ENCODE measurements at places on chromosomes 3 and 15.
A peak's percentile ranks its signal among the peaks of the same experiment; 100 is the strongest.

- DNase-seq, result no peak
- no peaks in the 10 kb centered on the region for H3K27me3 ChIP-seq
- no peaks in the 10 kb centered on the region for H3K4me1 ChIP-seq
- H3K36me3 ChIP-seq, result no peaks in the 10 kb centered on the region
These were observed 113.5 kb downstream of the RAB11A start for GRCh38 chr15:65982627-65983322.

DNA sequence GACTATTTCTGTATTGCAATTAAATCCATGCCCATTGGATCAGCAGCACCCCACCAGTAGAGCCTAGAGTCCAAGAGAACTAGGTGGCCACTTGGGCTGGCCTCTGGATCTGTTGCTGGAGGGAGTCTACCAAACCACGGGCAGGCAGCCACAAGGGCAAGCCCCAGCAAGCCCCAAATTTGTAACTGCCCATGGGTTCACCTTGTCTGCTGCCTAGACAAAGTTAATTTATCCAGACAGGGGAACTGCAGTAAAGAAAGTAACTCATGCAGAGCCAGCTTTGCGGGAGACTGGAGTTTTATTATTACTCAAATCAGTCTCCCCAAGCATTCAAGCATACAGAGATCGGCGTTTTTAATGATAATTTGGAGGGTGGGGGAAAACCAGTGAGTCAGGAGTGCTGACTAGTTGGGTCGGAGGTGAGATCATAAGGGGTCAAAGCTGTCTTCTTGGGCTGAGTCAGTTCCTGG is 74.0 kb upstream of the TERB2 start:
- DNase-seq, result no peak
- H3K27ac ChIP-seq, result no peak overlapping the region

DNA sequence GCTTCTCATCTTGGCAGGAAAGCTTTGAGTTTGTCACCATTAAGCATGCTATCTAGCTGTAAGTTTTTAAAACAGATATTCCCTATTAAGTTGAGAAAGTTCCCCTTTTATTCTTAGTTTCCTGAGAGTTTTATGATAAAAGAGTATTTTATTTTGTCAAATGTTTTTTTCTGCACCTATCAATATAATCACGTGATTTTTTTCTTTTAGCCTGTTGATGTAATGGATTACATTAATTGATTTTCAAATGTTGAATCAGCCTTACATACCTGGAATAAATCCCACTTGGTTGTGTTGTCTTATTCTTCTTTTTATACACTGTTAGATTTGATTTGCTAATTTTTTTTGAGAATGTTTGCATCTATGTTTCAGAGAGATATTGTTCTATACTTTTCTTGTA is 179.5 kb downstream of the ZNF621 start:
- H3K27ac ChIP-seq, result no peak overlapping the region
- no peaks in the 10 kb centered on the region for H3K27me3 ChIP-seq
- H3K36me3 ChIP-seq, result no peaks in the 10 kb centered on the region
- no peak for DNase-seq

- no peak for DNase-seq
- no peak overlapping the region for H3K4me3 ChIP-seq
- H3K27me3 ChIP-seq, result no peaks in the 10 kb centered on the region
- no peaks in the 10 kb centered on the region for H3K36me3 ChIP-seq
- no peaks in the 10 kb centered on the region for H3K4me1 ChIP-seq
These were observed 121.1 kb downstream of the GSK3B start for GRCh38 chr3:119973018-119973646.

DNA sequence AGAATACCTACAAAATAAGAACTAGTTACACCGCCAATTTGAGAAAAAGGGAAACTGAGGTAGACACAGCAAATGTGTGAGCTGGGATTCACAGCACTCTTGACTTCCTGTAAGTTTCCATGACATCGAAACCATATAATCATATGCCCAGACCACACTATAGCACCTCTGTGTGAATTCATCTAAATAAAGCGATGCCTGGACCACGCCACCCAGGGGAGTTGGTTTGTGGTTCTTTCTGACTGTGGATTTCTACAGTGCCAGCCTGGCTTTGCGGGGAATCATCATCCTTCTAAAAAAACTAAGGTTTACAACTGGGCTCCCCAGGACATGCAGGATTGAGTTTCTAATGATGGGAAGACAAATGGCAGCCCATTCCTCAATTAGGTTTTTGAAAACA is 23.5 kb upstream of the CA12 start:
- no peak overlapping the region for H3K27ac ChIP-seq
- no peaks in the 10 kb centered on the region for H3K4me1 ChIP-seq
- H3K36me3 ChIP-seq, result no peaks in the 10 kb centered on the region
- no peaks in the 10 kb centered on the region for H3K27me3 ChIP-seq
- H3K4me3 ChIP-seq, result no peak overlapping the region

- no peak overlapping the region for H3K4me3 ChIP-seq
- no peak overlapping the region for H3K27ac ChIP-seq
- no peak for DNase-seq
- no peaks in the 10 kb centered on the region for H3K36me3 ChIP-seq
These were observed 18.8 kb upstream of the BCL6 start for GRCh38 chr3:187763850-187764648.

DNA sequence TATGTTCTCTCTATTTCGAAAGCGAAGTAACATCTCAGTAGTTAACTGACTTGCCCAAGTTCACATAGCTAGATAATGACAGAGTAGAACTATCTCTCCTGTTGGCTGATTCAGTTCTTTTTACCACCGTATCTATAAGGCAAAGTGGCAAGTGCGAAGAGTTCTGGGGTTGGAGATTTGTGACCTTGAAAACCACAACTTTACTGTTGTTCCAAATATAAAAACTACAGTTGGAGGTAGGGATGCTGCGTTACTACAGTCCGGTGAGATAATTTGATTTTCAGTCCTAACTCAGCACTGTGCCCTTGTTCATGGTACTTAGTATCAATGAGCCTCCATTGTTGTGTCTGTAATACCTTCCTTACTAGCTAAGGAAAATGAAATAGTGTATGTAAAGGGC is 71.2 kb upstream of the GOLGA8B start:
- H3K36me3 ChIP-seq, result no peaks in the 10 kb centered on the region
- no peaks in the 10 kb centered on the region for H3K27me3 ChIP-seq
- no peak overlapping the region for H3K4me3 ChIP-seq
- no peaks in the 10 kb centered on the region for H3K4me1 ChIP-seq
- DNase-seq, result no peak

DNA sequence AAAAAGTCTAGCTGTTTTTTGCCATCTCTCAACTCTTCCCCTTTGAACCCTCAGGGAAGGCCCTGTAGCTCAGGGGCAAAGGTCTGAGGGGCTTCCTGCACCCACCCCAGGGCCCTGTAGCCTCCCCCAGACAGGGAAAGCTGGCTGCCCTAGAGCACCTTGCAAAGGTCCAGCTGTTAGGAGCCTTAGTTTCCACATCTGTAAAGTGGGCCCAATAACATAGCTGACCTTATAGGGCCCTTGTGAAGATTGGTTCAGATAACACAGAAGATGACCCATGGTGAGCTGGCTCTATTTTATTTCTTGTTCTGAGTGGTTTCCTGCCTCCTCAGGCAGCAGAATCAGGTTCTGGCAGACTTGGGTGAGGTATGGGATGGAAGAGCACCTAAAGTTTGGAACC is 55.2 kb upstream of the SMAD6 start:
- no peak for DNase-seq
- no peak overlapping the region for H3K4me3 ChIP-seq
- peak overlapping the region; percentile 61 for H3K27ac ChIP-seq
- no peaks in the 10 kb centered on the region for H3K36me3 ChIP-seq
- H3K4me1 ChIP-seq, result peaks cover 63% of the 10 kb centered on the region

DNA sequence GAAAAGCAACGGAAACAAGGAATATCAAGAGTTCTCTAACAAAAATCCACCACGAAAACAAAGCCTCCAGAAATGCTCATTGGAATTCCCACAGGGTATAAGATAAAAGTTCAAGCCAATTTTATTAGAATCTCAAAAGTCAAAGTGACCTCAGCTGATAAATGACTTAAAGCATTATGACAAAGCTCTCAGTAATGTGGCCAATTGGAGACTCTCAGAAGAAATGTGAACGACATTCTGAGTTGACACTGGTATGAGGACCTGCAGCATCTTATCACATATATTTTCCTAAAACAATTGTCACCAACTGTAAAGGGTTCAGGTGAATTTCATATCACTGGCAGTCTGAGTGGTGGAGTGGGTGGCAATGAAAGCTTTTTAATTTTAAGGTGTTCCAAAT is 199.1 kb downstream of the FOXP1 start:
- H3K27ac ChIP-seq, result no peak overlapping the region
- H3K36me3 ChIP-seq, result no peaks in the 10 kb centered on the region
- H3K4me1 ChIP-seq, result no peaks in the 10 kb centered on the region
- H3K4me3 ChIP-seq, result no peak overlapping the region
- no peaks in the 10 kb centered on the region for H3K27me3 ChIP-seq
- DNase-seq, result no peak

DNA sequence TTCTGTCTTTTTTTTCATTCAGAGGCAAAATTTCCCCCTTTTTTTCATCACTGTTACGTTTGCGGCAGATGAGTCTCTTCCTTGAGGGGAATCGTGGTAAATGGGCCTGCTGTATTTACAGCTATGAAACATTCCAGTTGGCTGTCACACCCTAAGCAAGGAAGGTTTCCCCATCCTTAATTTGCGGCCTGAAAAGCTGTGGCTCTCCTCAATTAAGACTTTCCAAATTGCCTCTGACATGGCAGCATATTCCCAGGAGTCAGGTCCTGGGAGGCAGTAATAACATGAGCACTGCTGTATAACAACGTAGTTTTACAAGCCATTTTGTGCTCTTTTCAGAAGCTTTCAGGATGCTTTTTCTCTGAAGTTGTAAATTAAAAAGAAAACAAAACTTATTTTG is 420.9 kb downstream of the LPP start:
- H3K4me1 ChIP-seq, result peaks cover 30% of the 10 kb centered on the region
- DNase-seq, result no peak
- H3K27me3 ChIP-seq, result no peaks in the 10 kb centered on the region

GRCh38 chr3:194369522-194370279 is at the start of gene LRRC15:
LRRC15 (minus strand) TSS chr3:194369743; CDS start chr3:194361043, 8,700 bp downstream.
- H3K4me1 ChIP-seq, result no peaks in the 10 kb centered on the region
- peak; percentile 61 for DNase-seq

GRCh38 chr3:151182349-151183079 is 20.5 kb downstream of the GPR171 start:
- no peaks in the 10 kb centered on the region for H3K27me3 ChIP-seq
- no peak overlapping the region for H3K4me3 ChIP-seq
- H3K4me1 ChIP-seq, result no peaks in the 10 kb centered on the region
- DNase-seq, result no peak
- H3K27ac ChIP-seq, result no peak overlapping the region

DNA sequence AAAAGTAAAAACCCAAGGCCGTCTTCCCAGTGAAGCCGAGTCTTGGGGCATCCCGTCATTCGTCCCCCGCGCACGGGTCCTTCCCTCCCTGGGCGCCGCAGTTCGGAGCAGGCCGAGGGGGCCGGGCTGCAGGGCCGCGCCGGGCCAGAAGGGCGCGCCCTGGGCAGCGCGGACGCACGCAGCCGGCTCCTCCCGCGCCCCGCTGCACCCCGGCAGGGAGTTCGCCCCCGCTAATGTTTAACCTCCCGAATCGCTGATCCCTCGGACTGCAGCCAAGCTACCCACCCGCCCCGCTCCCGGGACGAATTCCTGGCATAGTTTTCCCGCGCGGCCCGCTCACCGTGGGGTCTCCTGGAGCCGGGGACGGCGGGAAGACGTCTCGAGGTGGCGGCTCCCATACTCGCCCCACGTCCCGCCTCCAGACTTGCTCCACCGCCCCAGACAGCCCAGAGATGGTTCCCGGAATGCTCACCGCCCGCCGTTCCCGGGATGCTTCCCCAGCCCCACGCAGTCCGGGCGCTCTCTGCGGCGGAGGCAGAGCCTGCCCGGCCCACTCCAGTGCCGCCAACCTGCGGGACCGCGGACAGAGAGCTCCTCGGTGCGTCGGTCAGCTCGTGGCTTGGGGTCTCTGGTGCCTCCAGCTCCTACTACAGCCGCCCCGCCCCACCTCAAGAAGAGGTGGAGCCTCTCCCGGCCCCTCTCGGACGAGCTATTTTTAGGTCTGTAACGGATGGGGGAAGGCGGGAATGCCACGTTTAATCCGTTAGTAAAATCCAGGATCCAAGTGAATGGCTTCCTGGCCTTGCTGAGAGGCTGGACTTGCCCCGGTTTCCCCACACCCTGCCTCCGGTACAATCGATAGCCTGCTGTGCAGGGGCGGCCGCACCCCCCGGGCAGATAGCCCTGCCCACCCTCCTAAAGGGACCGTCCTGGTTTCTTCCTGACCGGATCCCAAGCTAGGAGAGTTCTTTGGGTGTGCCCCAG is at the start of gene DZIP1L:
DZIP1L (minus strand) TSS at position 621 of the 984 bp plus-strand sequence. CDS start 11,637 bp downstream, outside the sequence.
- H3K4me1 ChIP-seq, result peaks cover 29% of the 10 kb centered on the region
- H3K4me3 ChIP-seq, result peak within 1 kb of the TSS; percentile 68
- no peaks in the 10 kb centered on the region for H3K36me3 ChIP-seq
- H3K27ac ChIP-seq, result peak within 1 kb of the TSS; percentile 79
- DNase-seq, result peak; percentile 75

All from right atrium auricular region (tissue), 2 donors.